Brain (organoid and tissue), 16 donors: ENCODE measurements at places on chromosomes 3 and 15.
A peak's percentile ranks its signal among the peaks of the same experiment; 100 is the strongest.

- no peak for DNase-seq
Observed at GRCh38 chr3:76943058-76943457, 96.8 kb upstream of the ROBO2 start.

DNA sequence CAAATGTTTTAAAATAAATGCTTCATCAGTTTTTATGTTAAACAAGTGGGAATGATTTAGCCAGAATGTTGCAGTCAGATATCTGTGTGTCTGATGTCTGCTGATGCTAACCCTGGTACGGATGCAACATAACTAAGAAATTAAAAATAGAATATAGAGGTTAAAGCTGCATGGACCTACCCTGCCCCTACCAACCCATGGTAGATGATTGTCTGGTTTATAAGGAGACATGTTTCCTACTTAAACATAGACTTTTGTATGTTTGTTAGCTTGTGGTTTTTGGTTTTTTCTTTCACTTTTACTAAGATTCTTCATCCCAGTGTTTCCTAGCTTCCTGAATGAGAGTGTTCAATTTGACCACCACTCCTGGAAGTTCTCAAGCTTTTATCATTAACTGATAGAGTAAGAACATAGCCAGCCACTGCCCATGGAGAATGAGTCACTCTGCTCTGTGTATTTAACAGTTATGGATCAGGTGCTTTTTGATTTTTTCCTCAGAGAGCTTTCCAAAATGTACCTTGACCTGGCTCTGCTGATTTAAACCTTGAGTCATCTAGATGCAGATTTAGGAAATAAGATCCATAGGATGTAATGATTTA, 70.7 kb upstream of the VEPH1 start:
- no peak for DNase-seq

GRCh38 chr15:73485372-73485771, 42.4 kb downstream of the REC114 start:
- no peak for DNase-seq

DNA sequence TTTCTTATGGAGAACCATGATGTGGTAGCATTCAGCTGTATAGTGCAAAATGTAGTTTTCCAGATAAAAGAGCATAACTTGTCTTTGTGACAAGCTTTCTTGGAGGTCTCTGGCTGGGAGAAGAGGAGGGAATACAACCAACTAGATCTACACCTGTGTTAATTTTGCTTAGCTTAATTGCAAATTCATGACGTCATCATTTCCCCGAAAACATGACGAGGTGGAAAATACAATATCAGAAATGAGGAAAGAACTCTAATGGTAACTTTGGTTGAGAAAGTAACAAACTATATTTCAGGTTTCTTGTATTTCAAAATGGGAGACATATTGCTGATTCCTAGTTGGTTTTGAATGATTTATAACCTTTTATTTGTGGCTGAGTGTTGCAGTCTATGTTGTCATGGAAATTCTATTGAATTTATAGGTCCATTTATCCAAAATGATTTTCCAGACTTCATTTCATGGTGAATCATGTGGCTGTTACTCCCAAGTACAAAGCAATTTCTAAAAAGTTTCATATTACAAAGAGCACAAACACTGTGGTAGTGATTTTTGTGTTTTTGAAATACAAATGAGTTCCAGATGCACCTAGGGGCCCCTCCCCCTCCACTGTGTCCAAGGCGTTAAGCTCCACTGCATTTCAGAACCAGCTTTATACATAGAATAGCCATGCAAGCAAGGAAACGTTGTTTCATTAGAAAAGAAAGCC, 307.2 kb downstream of the FEZF2 start:
- no peak for DNase-seq

DNA sequence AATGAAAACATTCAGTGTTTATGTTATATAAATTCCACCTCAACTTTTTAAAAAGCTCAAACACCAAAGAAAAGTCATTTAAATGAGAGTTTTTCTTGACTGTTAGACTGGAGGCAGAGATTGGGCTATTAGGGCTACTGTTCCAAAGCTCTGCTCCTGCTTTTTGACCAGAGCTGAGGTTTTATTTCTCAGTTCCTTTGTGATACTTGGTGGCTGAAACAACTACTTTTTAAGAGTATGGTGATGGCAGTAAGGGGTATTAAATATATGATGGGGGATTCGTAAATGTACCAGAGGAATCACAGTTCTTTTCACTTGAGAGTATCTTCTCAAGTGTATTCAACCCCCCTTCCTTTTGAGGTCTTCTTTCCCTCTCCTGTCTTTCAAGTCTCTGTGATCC, 186.1 kb upstream of the CGNL1 start:
- DNase-seq = no peak

DNA sequence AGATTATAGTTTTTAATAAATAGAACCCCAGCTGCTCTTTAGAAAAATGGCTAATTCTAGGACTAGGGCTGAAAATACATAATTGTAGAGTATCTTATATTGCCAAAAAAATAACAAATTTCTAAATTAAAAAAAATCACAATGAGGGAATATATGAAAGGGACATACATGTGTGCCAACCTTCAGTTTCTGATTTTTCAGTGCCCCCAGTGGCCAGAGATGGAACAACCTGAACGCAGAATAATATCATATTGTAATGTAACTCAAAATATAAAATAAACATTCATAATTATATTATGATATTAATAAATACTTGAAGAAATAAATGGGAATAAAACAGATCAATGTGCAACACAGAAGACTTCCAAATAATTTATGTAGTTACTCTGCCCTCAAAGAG, 460.5 kb downstream of the ZNF385D start:
- no peak for DNase-seq

GRCh38 chr15:99440029-99440428, 125.8 kb upstream of the MEF2A start:
- no peak for DNase-seq

- no peak for DNase-seq
Observed at GRCh38 chr3:150237490-150237889, 170.6 kb upstream of the TSC22D2 start.

GRCh38 chr15:68235022-68235421, 5.5 kb upstream of the CLN6 start:
- no peak for DNase-seq

DNA sequence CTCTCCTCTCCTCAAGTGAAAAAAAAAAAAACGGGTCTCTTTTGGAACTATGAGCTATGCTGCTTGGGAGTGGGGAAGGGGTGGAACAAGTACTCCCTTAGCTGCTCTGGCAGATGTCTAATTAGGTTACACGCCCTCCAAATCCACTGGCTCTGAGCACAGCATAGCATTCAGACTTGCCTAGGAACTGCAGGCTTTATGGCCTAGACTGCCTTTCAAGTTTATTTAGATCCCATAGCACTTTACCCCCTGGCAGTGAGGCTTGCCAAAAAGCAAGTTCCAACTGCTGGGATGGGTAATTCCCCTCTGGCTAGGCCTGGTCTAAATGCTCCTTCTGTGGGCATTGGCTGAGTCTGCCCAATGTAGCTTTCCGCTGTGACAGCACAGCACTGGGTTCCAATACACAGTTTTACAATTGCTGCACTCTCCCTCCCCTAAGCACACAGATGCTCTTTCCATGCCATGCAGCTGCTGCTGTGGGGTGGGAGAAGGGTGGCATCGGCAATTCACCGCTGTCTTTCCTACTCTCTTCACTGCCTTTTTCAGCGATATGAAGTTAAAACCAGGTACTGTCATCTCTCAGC, 152.8 kb downstream of the KCNAB1 start:
- DNase-seq = no peak

GRCh38 chr3:141057436-141057835, 6.3 kb downstream of the SPSB4 start:
- no peak for DNase-seq

DNA sequence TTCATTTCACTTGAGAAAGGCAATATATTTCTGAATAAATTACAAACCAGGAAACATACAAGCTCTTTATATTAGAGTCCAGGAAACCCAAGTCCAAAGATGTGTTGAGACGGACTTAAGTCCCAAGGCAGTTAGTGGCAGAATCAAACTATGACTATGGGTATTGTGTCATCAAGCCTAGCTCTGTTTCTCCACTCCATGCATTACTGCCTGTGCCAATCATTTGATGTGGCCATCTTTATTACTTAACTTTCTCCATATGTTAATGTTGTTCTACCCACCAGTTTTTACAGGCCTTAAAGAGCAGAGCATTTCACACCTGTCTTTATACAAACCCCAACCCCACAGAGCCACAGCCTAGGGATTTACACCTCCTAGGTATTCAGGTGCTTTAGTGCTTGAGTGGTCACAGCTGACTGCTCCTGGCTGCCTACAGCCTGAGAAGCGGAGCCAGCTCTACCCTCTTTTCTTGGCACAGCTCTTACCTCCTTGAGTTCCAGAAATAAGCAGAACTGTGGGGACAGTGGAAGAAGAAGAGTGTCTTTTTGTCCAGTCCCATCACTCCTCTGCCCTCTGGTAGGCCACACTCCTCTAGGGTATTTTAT, 92.1 kb downstream of the DTWD1 start:
- DNase-seq = no peak

DNA sequence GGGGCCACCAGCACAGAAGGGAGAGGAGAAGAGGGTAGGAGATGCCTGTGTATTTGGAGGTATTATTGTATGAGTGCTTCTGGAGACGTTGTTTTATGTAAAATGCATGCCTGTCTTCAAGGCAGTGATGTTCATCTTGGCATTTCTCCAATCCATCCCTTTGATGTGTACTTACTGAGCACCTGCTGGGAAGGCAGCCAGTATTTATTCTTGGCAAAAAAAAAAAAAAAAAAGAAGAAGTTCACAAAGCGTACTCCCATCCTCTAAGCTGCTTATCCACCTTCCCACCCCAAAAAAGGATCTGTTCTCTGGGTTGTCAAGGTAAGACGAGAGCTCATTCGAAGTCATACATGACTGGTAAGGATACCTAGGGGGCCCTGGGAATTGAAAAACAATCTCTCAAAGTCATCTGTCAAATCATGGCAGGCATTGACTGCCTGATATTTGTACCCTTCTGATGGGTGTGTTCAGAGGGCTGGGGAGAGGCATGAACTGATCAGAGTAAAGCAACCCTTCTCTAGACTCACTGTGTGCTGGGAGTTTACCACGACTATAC, 30.0 kb upstream of the SLC6A1 start:
- DNase-seq = peak; percentile 84

DNA sequence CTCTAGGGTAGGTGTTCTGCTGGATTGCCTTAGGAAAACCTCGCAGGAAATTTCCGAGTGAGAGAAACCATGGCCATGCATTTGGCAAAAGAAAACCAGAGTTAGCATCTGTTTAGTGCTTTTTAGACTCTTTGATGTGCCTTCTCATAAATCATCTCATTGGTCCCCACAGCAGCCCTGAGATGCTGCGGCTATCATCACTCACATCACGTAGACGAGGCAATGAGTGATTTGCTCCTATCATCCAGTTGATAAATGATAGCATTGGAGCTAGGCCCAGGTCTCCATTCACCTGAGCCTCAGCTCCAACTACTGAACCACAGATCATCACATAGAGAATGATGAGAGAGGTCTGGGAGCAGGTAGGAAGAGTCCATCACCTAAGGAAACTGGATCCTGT, 111.1 kb downstream of the PDCD6IP start:
- DNase-seq = no peak

GRCh38 chr15:72859757-72860145, 76.2 kb upstream of the ADPGK start:
- DNase-seq = no peak

DNA sequence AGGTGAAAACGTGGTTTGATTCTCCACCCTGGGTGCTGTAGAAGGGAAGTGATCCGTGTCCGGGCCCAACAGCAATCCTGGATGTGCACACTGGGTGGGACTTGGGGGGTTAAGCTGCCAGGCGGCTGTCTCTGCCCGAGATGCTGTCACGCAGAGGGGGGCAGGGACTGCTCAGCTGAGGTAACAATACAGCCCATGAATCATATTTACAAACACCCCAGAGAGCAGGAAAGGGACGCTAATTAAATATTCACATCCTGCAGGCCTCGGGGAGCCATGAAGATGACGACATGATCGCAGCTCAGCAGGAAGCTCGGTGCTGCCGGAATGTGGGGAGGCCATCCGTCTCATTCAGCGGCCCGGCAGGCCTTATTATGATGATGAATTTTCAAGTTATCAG, 17.9 kb upstream of the CRABP1 start:
- DNase-seq = peak; percentile 35

DNA sequence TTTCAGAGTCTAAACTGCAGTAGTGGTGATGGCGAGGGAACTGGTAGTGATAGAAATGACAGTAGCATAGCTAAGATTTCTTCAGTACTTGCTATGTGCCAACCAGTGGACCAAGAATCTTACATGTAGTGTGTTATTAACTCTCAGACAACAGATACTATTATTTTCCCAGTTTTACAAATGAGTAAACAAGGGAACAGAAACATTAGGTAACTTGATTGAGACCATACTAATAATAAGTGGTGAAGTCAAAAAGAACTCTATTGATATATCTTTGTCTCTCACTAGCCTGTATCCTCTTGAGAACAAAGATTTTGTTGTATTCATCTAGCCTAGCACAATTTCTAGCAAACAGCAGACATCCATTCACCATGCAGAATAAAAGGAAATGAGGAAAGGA, 250.1 kb downstream of the ZBTB20 start:
- DNase-seq = no peak

- no peak for DNase-seq
Observed at GRCh38 chr3:71360764-71361163, 222.8 kb downstream of the FOXP1 start.

GRCh38 chr15:52124270-52124880, 11.8 kb upstream of the BCL2L10 start:
- DNase-seq = no peak

- peak; percentile 10 for DNase-seq
Observed at GRCh38 chr15:26572602-26573350, 200.1 kb downstream of the GABRB3 start.

- DNase-seq = no peak
Observed at GRCh38 chr15:39649757-39650156, 68.9 kb downstream of the THBS1 start.

- DNase-seq = peak; percentile 58
Observed at GRCh38 chr3:147613725-147614124, 204.6 kb downstream of the ZIC1 start.

DNA sequence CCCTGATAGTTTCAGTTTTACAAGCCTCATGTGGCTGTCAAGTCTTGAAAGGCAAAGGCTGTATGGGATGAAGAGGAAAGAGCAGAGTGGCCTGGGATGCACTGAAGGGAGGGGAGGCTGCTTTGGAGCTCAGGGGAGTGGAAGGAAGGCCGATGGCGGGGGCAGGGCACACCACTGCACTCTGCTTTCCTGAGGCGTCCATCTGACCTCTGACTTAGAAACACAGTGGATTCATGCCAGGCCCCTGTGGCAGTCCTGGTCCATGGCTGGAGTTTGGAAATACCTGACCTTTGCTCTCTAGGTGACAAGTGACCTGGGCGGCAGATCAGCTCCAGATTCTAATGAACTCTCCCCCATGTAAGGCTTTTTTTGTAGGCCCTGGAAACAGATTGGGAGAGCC, 19.0 kb downstream of the FAH start:
- DNase-seq = no peak
